ENCODE measurements at places on chromosomes 13 and 19.

DNA sequence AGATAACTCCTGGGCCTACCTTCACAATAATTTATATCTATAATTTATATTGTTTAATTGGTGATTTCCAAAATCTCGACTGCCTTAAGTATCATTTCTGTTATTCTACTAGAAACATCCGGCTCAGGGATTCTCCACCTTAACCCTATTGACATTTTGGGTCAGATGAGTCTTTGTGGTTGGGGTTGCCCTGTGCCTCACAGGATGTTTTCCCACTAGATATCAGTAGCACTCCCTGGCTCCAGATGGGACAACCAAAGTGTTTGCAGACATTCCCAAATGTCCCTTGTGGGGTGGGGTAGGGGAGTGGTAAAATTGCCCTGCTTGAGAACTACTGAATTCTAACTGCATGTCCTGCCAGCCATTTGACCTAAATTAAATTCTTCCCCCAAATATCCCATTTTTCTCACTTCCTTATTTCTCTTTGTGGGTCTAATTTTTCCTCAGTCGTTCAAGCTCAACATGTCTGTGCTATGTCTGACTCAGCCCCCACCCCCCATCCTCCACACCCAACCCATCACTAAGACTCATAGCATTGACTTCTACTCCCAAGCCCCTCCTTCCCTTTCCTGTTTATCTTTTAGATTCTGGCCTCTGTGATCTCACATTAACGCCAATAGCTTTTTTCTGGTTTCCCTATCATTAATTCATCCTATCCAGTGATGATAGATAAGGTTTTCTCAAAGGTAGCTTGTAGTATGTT, 545.1 kb downstream of the EFNB2 start:
- DNase-seq, result no peak

GRCh38 chr19:46863818-46864629, 3.2 kb downstream of the ARHGAP35 start:
- no peak for DNase-seq

GRCh38 chr13:55816976-55817601, 1323.6 kb upstream of the PRR20A start:
- DNase-seq, result no peak

DNA sequence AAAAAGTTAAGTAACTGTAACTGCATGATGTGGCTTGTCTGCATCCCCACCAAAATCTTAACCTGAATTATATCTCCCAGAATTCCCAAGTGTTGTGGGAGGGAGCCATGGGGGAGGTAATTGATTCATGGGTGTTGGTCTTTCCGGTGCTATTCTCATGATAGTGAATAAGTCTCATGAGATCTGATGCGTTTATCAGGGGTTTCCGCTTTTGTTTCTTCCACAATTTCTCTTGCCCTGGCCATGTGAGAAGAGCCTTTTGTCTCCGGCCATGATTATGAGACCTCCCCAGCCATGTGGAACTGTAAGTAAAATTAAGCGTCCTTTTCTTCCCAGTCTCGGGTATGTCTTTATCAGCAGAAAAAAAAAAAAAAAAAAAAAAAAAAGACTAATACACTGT, 385.8 kb downstream of the SLITRK1 start:
- no peak for DNase-seq

- no peak for DNase-seq
Measured at GRCh38 chr13:49633710-49634109, 5.4 kb downstream of the ARL11 start.

DNA sequence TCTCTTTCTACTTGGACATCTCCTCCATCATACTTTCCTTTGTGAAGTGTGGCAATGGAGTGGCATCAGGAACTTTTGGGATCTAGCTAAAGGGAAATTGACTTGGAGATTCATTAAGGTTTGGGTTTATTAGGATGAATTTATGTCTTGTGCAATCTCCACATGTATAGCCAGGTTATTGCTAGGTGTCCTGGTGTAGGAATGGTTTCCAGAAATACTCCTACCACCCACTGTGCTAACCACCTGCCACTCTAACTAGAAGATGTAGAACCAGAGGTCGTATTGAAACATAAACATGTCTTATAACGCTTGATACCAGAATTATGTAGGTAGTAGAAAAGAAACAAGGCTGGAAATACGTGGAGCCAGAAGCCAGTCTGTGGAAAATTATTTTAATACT, 38.1 kb upstream of the MED4 start:
- no peak for DNase-seq

DNA sequence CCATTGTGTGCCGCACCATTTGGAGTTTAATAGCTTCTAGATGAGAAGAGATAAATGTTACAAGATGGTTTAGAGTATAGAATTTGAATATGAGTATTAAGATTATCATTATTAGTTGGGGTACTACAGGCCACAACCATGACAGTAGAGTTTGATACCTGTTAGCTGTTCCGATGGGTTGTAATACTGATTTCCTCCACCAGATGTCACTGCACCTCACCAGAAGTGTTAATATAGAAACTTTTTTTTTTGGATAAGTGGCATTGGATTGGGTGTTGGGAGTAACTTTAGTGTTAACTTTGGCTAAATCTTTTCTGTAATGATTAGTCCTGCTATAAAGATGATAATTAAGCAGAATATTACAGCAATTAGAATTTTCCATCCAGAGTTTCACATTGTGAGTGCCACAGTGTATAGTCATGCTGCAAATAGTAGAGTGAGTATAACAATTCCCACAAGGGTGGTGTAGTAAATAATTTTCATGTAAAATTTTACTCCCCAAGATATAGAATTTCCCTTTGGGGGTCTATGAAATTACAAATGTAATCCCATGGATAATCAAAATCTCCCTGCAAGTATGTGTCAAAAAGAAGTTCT, 56.3 kb downstream of the PSG3 start:
- DNase-seq, result no peak

DNA sequence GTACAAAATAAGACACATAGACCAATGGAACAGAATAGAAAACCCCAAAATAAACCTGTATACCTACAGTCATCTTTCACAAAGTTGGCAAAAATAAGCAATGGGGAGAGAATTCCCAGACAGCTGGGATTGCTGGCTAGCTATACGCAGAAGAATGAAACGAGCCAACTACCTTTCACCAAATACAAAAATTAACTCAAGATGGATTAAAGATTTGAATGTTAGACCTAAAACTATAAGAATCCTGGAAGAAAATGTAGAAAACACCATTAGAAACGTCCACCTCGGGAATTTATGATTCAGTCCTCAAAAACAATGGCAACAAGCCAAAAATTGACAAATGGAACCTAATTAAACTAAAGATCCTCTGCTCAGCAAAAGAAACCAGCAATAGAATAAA, 408.1 kb upstream of the SLITRK1 start:
- no peak for DNase-seq

DNA sequence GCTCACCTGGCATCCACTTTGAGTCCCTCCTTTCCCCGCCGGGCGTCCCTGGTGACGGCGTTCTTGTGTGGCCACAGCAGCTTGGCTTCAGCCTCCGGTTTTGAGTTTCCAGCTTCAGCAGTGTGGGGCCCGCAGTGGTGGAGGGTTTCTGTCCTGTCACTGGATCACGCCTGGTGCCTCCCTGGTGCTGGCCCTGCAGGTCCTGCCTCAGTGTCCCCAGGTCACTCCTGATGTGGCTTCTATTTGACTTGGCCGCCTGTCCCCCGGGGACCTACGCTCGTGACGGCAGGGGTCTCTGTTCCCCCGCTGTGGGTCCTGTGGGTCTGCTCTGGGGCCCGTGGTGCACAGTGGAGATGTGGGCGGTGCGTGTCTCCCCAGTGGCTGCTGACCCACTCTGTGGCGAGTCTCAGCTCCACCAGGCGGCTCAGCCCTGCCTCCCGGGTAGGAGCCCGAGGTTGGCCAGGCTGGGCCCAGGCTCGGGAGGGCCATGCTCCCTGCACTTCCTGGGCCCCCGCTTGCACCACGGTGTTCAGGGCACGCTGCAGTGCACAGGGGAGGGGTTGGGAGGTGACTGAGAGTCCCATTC, 1.9 kb downstream of the ATP4B start:
- no peak for DNase-seq

DNA sequence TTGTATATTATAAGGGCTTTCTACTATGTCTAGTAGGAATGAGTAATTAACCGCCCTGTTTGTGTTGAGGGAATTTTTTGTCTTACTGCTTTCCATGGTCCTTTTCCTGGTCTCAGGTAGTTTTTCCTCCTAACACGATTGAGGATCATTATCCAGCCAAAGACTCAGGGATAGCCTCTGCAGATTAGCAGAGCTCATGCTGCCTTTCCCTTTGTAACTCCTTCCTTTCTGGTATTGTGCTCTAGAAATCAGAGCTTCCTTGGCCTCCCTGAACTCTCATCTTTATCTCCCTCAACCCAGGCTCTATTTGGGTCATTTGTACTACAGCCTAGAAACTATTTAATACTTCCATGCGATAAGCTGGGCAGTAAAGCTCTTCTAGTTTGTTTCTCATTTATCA, 142.1 kb downstream of the PDS5B start:
- DNase-seq, result no peak

- DNase-seq, result no peak
Measured at GRCh38 chr13:44927968-44928367, 61.3 kb downstream of the NUFIP1 start.

DNA sequence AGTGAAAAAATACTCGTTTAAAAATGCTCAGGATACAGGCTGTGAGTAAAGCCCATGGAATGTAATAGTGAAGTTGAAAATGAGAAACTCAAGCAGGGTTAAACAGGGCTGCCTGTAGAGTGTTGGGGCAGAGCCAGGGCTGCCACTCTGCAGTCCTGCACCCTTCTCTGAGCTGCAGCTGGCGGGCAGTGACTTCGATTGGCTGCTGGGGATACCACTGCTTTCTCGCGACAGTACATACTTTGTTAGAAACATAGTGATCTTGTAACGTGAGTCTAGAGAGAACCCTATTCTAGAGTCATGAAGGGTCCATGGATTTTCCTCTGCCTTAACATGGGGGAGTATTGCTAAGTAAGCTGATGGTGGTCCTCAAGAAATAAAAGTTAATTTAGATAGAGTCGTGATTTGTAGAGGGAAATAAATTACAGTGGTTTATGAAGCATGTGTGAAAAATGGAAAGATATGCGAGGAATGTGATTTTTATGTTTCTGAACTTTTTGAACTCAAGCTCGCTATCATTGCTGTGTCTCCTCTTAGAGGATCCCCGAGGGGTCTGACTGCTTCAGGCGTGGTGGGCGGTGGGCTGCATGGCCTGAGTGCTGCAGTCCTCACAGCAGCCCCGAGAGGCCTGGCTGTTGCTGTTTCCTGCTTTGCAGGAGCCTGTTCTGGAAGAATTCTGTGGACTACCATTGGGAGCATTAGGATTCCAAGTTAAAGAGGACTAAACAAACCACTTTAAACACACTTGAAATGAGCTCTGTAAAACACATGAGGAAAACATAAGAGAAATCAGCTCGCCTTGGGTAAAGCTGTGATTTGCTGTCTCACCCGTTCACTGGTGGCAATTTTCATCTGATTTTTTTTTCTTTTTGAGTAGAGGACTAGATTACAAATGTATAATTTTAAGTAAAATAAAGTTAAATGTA, 95.7 kb downstream of the ARHGEF7 start:
- no peak for DNase-seq

- DNase-seq, result no peak
Measured at GRCh38 chr13:53631511-53631910, 602.9 kb downstream of the OLFM4 start.

DNA sequence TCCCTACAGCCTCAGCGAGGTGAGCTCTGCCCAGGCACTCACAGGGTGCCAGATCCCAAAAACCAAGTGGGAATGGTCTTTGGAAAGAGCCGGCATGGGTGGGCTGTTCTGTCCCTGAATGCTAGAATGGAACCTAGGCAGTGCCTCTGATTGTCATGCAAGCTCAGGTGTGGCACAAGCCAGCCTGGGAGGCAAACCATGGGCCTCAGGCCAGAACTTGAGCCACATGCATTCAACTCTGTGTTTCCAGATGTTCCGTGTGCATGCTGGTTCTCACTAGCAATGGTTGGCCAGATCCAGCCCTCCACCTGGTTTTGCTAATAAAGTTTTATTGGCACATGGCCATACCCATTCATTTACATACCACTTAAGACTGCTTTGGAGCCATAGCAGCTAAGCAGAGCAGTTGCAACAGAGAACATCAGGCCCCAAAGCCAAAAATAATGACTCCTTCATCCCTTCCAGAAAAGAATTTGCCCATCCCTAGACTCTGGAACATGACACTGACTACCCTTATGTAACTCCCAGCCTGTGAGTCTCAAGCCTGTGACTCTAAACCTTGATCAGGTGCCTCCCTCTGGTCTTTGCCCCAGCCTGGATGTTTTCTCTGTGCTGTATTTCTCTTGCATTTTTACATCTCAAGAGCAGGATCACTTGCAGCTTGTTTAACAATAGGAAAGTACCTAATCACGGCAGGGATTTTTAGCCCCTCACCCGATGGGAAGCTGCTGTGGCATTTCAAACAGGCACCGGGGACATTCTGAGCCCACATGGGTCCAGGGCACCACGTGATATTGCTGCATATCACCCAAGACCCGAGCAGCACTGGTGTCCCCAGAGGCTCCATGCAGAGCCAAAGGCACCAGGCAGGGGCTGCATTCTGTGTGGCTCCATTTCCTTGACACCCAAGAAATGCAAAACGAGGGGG, 55.4 kb upstream of the USE1 start:
- no peak for DNase-seq

- no peak for DNase-seq
Measured at GRCh38 chr13:38590796-38591507, 95.9 kb upstream of the FREM2 start.

- no peak for DNase-seq
Measured at GRCh38 chr13:109968876-109969577, 182.6 kb upstream of the IRS2 start.

DNA sequence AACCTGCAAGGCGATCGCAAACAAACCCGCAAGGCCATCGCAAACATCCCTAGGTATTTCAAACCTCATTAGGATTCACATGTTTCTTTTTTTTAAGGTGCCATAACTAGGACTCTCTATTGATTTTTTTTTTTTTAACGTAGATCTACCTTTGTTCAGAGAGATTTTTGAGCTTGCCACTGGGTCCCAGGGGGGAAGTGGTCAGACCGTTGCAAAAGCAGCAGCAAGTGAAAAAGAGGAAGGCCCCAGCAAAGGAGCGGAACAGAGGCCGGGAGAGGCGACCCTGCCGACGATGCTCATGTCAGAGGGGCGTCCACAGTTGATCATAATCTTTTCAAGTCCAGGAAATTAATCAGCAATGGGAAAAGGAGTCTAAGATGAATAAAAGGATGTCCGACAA, 32.7 kb upstream of the FLT1 start:
- DNase-seq, result no peak

- DNase-seq, result peak; percentile 28
Measured at GRCh38 chr19:55216461-55217198, 7.3 kb upstream of the PTPRH start.

- DNase-seq, result no peak
Measured at GRCh38 chr13:112735791-112736190, 46.0 kb downstream of the ATP11A start.

Data from stimulated activated CD4-positive, alpha-beta T cell treated with anti-CD3 and anti-CD28 coated beads, Interleukin-1b, Interleukin-23, amount 100 ng/mL, for 1 hour (primary cell).